ENCODE measurements at places on chromosomes 4 and X.

DNA sequence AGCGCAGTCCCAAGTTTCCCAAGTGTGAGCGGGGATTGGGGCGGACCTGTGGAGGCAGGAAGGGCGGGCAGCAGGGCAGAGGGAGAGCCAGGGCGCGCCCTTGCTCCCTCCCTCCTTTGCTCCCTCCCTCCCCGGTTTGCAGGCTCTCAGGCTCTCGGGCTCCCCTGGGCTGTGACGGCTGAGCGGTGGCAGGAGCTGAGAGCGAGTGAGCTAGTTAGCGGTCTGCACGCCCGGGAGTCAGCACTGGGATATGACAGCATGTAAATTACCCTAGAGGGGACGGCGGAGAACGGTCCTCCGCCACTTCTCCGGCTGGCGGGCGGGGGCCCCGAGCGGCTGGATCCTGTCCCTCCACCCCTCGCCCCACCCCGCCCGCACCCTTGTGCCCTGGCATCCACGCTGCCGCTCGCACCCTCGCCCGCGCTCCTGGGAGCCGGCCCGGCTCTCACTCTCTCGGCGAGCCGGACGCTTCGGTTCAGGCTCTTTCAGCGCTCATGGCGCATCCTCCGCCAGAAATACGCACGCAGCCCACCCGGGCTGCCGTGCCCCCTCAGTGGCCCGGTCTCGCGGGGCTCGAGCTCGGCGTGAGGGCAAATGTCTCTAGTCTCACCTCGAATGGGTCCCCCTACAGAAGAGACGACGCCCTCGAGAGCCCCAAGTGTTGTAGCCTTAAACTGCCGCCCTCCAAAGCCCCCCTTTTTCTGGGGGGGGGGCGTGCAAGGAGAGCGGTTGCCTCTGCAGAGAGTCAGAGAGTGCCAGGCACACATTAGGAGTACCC is at the start of gene TSC22D3:
Gene TSC22D3, minus strand, starts transcription at position 54 of the 778 bp plus-strand sequence. CDS start 368 bp downstream, outside the sequence.
- peak; percentile 47 for DNase-seq

GRCh38 chrX:111129921-111130320 is 33.9 kb downstream of the PAK3 start:
- no peak for DNase-seq

DNA sequence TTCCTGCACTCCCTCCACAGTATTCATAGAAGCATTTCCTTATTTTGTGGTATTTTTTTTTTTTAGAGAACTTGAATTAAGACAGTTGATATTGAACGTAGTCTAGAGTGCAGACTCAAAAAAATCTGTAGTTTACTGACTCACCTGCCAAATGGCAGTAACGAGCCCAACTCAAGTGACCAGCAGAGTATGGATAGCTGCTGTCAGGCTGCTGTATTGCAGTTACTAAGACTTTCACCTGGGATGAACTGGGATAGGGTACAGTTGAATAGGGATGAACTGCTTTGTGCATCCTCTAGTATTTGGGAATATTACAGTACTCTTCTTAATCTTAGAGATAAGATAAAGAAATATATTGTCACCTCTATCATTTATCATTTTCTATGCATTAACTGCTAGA is 7.0 kb upstream of the SLC7A11 start:
- no peak for DNase-seq

DNA sequence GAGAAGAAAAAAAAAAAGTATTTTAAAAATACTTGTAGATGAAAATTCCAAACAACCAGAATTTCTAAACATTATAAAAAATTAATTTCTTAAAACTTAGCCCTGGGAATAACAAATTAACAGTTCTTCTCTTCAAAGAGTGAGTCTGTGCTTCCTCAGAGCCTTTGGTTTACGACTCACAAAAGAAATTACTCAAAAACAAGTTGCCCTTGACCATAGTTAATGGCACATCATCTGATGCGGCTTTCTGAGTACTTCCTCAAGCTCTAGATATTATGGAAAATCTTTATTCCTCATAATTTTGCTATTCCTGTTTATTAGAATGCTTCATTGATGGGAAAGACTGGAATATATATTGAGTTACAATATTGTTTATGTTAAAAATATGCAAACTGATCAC is 23.7 kb downstream of the TAPT1 start:
- no peak for DNase-seq

DNA sequence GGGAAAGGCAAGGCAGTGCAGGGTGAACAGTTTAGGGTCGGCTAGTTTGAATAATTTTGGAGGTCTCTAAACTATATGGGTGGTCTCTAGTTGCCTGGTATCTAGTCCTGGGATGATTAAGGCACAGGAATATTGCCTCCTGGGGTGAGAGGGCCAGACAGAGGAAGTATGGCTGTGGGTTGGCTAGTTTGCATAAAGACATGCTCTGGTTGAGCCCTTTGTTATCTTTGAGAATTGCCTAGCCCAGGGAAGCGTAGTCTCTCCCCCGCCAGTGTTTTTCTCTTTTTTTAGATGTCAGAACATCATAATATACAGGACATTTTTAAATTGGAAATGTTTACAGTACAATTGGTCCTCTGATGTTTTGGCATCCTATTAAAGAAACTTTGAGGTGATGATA is 163.5 kb downstream of the PWWP3B start:
- DNase-seq, result no peak

GRCh38 chr4:65170768-65171514 is 499.3 kb downstream of the EPHA5 start:
- DNase-seq, result no peak

- no peak for DNase-seq
These were observed 1.5 kb upstream of the IL1RAPL1 start for GRCh38 chrX:28585767-28586166.

DNA sequence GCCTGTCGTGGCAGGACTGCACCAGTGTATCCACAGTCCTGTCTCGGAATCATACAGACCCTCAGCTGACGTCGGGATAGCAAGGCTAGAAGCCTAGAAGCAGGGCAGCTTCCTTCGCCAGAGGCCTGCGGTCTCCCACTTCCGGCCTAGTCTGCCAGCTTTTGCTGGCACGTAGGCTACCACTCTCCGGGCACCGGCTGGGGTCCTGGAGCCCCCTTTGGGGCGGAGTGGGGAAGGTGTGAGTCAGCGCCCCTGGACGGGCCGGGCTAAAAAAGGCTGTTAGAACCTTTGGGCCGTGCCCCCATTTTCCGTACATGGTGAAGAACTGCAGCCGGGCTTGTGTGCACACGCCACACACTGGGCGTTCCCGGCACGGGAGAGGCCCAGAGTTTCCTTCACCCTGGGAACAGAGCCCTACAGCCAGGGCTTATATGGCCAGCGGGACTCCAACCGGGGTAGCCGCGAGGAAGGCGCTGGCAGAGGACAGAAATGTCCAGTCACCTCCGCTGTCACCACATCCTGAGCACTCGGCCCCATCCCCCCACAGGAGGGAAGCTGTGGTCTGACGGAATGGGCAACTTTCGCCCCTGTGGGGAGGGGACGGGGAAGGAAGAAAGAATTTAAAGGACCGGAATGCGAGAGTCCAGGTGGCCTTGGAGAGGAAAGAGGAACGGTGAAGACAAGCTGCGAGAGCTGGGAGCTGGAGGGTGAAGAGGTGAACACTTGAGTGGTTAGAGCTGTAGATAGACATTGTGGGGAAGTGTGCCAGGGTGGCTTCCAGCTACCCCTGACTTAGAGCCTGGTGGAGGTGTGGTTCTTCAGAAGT is 4.6 kb downstream of the MAGIX start:
- DNase-seq, result no peak

GRCh38 chr4:121824950-121825349 is 1.3 kb upstream of the CCNA2 start:
- DNase-seq, result no peak

GRCh38 chr4:123418351-123418931 is 21.8 kb downstream of the SPRY1 start:
- no peak for DNase-seq

- DNase-seq, result no peak
These were observed 30.7 kb downstream of the DACH2 start for GRCh38 chrX:86178906-86179305.

- no peak for DNase-seq
These were observed 173.2 kb upstream of the TBL1X start for GRCh38 chrX:9291629-9292028.

GRCh38 chr4:185592845-185593488 is 57.7 kb upstream of the PDLIM3 start:
- no peak for DNase-seq

- DNase-seq, result no peak
These were observed 6.6 kb downstream of the REST start for GRCh38 chr4:56914336-56914735.

- no peak for DNase-seq
These were observed 154.9 kb downstream of the ASB9 start for GRCh38 chrX:15114743-15115566.

DNA sequence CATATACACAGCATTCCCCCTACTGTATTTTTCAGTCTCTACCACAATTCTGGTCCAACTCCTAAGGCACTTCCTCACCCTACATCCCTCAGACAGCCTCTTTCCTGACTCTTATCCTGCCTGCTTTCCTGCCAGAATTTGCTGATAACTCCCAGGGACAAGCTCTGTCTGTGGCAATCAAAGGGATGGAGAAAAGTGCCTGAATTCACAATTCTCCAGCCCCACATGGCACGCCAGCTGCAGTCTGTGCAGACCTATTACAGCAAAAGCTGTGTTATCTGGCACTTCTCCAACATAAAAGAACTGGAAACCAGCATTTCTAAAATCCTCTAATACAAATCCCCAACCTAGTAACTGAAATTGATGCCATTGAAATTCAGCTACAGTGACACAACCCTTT is 404.8 kb downstream of the KLHL13 start:
- DNase-seq, result no peak

GRCh38 chrX:151004085-151004484 is 20.9 kb downstream of the HMGB3 start:
- no peak for DNase-seq

- no peak for DNase-seq
These were observed 18.0 kb downstream of the ING2 start for GRCh38 chr4:183522821-183523220.

DNA sequence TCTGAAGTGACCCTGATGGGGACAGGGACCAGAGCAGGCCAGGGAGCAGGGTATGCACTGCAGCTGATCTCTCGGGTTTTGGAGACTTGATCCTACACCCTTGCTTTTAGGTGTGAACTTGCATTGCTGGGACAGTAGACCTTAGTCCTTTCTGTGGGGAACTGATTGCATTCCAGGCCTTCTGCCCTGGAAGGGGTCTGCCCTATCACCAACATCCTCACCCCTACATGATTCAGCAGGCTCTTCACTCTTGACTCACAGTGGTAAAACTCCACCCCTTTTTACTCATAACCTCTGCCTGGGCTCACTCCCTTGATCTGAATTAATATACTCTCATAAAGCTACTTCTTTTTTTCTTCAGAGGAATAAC is 6.6 kb upstream of the DDX60L start:
- no peak for DNase-seq

DNA sequence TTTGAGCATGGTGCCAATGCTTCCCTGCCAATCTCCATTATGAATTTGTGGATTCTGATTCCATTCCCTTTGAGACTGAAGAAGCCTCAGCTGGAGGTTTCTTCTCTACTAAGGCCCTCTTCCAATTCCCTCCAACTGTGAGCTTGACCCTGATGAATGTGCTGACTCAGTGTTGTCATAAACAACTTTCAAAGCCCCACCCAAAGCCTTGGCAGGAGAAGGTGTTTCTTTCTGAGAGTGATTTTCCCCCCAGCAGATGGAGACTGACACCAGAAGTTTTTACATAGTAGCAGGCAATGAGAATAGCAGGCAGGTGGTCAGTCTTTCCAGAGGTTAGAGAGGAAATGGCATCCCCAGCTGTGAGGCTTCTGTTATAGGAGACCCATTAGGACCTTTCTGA is 53.1 kb downstream of the OCRL start:
- no peak for DNase-seq
